ENCODE measurements at places on chromosomes 3 and 15.

GRCh38 chr3:187286467-187287059 lies 5.0 kb downstream of the MASP1 start:
- no peak for DNase-seq

- no peak for DNase-seq
Observed at GRCh38 chr15:59306520-59307164, 66.0 kb downstream of the MYO1E start.

DNA sequence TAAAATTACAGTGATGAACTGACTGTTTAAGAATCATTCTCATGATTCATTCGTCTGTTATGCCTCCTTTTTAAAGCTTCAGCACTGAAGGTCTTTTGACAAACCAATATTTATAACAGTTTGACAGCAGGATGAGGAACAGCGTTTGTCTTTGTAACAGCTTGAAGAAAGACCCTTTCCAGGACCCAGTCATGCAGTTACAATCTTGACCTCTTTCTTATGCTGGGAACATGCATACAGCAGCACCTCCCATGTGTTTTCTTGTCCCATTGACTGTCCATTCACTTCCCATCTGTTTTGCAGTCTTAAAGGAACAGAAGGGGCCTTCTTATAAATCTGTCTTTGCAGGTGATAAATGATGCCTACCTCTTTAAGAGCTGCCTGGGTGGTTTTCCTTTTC lies 87.2 kb downstream of the OPA1 start:
- DNase-seq: no peak

DNA sequence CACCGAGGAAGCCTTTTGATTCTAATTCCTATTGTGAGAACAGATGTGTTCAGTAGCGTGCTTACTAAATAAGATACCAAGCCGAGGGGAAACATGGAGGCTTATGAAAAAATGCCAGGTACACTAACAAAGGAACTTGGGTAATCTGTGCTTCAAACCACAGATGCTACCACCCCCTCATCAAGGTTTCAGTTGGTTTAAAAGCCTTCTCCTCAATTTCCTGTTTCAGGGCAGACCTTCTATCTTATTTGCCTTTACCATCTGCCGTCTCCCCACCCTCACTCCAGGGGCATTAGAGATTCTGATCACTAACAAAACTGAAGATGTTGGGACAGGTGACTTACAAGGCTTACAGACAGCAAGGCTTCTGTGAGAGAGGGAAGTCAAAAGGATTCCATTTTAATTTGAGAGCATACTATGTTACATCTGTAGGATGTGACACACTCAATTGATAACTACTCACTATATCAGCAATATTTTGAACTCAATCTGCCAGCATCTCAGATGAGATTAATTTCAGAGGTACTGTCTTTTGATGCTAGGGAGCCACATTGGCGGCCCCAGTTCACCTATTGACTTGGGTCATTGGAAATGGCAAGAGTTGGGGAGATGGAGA lies 60.6 kb upstream of the PLCL2 start:
- no peak for DNase-seq

DNA sequence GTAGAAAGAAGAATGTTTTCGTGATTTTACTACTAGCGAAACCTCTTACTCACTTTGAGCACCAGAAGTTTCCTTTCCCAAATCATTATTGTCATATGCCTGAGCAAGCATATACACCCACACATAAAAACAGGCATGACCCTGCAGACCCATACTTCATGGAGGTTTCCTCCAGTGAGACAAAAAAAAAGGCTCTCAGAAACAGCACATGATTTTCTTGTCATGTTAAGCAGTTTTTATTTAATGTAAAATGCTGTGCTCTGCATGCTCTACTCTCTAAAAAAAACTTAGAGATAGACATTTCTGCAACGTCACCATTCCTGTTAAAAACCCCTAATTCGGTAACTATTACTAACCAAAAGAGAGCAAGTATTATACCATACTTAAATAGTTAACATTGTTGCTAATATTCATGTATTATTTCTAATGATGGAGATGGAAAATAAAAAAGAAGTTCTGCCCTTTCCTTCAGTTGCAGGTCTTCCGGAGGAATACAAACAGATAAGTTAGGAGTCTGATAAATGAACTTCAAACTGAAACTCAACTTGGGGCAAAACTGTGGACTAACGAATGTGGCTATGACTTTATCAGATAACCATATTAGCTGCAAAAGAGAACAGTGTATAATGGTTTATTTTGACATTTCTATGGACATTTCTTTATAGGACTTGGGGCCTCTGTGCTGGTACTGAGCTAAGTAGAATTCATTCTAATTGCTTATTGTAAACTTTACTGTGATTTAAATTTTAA lies 15.9 kb downstream of the CD200R1 start:
- no peak for DNase-seq

DNA sequence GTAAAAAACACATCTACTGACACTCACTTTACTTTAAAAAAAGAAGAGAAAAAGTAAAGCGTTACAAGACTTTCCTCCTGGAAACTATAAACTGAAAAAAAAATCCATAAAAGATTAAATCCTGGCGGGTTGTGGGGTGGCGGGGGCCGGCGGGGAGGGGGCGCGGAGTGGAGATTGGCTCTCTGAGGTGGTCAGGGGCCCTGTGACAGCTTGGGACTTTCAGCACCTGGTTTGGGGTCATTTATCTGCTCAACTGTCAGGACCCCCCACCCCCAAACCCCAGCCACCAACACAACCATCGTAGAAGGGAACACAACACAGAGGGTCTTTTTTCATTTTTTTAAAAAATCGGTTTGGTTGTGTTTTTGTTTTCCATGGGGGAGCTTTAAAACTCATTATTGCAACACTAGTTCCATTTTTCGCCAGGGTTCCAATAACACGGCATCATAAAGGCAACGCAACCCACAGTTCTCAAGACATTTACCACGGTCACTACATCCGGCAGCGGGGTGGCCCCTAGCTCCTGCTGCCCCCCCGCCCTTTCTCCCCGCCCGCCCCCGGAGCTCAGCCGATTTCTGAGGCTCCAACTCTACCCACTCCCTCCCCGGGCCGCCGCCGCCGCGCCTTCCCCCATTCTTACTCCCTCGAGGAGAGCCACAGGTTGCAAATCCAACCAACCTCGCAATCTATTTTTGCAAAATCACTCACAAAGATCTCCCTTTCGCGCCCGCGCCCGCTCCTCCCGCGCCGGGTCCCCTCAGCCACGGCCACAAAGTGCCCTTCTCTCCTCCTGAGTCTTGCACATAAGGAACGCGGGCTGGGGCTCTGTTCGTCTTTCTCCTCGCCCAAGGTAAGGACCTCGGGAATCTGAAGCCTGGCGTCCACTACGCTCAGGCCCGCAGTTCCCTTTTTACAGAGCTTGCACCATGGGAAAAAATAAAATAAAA lies 1.8 kb downstream of the BCL6 start:
- DNase-seq: peak; percentile 42

GRCh38 chr15:95864467-95864886 lies 466.0 kb upstream of the NR2F2 start:
- DNase-seq: no peak

GRCh38 chr3:116340680-116341216 lies 104.5 kb downstream of the LSAMP start:
- no peak for DNase-seq

DNA sequence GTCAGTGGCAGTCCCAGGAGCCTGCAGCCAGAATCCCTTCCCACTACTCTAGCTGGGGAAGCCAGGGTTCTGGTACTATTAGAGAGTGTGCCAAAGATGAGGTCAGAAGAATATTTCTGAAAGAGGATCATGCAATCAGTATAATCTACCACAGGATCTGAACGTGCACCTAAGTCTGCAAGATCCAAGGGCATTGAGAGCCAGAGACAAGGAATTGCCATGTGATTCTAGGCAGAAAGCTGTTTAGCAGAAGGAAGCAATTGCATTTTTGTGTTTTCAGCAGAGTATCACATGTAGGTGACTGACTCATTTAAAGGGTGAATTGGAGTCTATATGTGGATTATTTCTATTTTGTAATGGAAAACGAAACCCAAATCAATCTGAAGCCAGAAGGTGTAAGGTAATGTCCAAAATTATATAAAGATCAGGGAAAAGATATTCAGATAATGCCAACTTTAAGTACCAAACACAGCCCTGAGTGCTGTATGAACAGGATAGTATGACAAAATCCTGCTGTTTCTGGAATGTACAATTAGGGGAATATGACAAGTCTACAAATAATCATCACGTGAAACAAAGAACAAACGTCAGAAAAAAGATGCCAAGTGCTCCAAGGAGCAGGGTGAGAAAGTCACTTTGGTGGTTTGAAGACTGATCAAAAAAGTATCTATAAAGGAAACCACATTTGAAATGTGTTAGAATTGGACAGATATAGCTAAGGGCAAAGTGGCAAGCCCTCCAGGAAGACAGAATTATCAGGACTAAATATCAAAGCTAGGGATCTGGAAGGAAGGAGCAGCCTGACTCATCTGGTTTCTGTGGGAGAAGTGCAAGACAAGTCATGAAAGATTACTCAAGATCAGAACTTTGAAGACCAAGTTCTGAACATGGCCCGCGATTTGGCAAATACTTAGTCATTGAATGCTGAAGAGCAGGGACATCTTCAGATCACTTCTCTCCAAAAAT lies 1036.6 kb downstream of the NTRK3 start:
- DNase-seq: no peak

GRCh38 chr3:156551746-156552145 lies 3.2 kb downstream of the SSR3 start:
- no peak for DNase-seq

- DNase-seq: no peak
Observed at GRCh38 chr15:88337993-88338392, 81.5 kb upstream of the NTRK3 start.

- DNase-seq: no peak
Observed at GRCh38 chr3:14962762-14963161, 15.4 kb downstream of the NR2C2 start.

GRCh38 chr3:51778554-51778953 lies 483 bp downstream of the IQCF6 start:
- DNase-seq: no peak

DNA sequence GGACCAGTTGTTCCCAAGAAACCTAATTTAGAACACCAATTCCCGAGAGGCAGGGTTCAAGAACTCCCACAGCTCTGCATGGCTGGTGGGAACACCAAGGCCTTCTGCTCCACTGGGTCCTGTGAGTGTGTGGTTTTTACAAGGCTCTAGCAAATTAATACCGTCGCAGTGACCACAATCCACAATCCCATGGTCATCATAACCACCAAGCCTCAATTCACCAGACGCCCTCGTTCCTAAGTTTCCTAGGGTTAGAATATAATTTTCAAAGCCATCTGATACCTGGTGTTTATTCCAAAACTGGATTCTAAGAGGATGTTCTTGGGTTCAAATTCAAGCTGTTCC lies 114.9 kb upstream of the RPL32 start:
- no peak for DNase-seq

GRCh38 chr3:32381922-32382321 lies 9.7 kb upstream of the CMTM7 start:
- no peak for DNase-seq

GRCh38 chr15:59501597-59501996 lies 63.6 kb downstream of the FAM81A start:
- DNase-seq: no peak

GRCh38 chr15:68634531-68634930 lies 55.7 kb downstream of the CORO2B start:
- no peak for DNase-seq

DNA sequence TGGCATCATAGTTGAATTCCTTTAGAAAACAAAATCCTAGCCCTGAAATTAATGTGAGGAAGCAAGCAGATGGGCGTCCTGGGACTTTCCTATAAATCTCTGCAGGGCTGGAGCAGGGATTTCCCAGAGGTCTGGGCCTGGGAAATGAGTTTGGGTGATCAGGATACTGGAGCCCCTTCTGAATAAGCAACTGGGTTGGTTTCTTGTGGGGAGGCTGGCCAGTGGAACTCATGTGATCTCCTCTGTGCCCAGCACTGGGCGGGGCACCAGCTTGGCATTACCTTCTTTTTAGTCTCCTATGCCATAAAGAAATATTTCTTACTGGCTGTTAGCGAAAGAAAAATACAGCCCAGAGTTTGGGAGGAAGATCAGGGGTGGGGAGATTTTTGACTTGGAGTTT lies 1.7 kb downstream of the THSD4 start:
- DNase-seq: no peak

GRCh38 chr3:133230195-133230594 lies 169.7 kb upstream of the BFSP2 start:
- DNase-seq: no peak

DNA sequence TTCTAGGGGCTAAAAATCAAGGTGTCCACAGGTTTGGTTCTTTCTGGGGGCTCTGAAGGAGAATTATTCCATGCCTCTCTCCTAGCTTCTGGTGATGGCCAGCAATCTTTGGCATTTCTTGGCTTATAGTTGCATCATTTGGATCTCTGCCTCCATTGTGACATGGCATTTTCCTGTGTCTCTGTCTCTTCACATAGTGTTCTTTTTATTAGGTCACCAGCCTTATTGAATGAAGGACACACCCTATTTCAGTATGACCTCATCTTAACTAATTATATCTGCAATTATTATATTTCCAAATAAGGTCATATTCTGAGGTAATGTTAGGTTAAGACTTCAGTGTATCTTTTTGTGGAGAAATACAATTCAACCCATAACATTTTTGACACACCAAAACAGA lies 3.2 kb upstream of the GBE1 start:
- DNase-seq: no peak

- DNase-seq: no peak
Observed at GRCh38 chr3:156812521-156813335, 13.4 kb upstream of the LEKR1 start.

- DNase-seq: no peak
Observed at GRCh38 chr3:56612146-56612545, 55.2 kb downstream of the CCDC66 start.

DNA sequence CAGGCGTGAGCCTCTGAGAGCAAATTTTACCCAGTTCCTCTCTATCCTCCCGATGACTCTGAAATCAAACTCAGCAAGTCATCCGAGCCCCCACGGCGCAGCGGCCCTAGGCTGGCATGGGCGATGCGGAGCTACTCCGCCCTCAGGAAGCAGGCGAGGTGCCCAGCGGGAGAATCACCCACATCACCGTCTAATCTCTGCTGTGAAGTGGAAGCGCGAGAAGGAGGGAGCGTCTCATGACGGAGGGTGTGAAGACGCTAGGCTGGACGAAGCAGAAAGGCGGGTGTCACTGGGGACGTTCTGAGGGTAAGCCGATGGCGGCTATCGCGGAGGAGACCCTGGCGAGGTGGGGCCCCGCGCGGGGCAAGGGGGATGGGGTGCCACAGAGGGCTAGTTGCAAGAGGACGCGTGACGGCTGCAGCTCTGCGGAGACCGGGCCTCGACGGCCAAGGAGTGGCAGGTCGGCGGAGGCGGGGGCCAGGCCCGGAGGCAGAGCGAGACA lies 9.1 kb upstream of the GNAI2 start:
- no peak for DNase-seq

- DNase-seq: no peak
Observed at GRCh38 chr15:89751748-89752147, 699 bp upstream of the MESP1 start.

DNA sequence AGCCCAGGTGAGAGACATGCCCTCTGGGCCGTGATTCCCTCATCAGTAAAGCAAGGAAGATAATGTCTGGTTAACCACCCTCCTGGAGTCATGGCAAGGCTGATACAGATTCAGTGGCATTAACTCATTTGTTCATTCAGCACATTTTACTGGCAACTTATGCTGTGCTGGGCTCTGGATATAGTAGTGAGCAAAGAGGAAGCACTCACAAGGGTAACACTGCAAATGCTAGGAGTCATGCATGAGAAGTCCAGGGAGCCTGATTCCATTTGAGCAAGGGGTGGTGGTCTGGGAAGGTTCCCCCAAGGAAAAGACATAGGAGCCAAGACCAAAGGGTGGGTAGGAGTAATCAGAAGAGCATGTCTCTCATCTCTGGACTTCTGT lies 50.2 kb downstream of the SMAD3 start:
- DNase-seq: no peak
